HTR-8/SVneo (cell line): ENCODE measurements at places on chromosomes 4 and X.

DNA sequence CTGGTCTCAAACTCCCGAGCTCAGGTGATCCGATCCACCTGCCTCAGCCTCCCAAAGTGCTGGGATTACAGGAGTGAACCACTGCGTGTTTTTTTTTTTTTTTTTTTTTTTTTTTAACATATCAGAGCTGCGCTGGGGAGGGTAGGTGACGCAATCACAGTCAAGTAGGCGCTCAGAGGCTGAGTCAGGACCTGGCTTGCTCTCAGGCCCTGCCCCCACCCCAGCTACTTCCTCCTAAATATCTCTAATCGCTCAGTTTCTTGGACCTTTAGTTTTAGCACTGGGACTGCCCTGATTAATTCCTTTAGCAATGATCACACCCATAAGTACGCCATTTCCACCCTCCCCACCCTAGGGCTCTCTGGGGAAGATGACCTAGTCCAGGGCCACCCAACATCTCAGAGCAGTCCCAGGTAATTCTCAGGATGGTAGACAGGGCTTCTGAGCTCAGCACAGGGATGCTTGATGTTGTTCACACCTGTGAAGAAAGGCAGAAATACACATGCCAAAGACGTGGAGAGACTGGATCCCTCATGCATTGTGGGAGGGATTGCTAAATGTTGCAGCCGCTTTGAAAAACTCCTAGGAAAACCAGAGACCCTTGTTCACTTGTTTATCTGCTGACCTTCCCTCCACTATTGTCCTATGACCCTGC, 50.2 kb downstream of the DDX3X start:
- DNase-seq, result peak; percentile 63

DNA sequence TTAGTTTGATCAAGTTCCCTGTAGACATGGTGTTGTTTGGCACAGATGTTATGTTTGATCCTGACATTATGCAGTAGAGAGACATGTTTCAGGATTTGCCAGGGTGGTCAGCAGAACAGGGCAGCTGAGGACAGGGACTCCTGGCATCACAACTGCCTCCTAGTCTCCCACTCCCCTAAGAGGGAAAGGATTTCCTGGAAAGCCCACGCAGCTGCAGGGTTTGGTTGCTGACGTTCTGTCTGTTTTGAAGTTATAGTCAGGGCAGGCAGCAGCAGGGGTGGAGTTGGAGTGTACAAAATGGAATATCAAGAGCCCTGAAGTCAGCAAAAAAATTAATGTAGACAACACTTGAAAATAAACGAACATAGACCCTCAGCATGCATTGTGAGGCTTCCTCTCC, 125.4 kb downstream of the CPE start:
- DNase-seq, result no peak

DNA sequence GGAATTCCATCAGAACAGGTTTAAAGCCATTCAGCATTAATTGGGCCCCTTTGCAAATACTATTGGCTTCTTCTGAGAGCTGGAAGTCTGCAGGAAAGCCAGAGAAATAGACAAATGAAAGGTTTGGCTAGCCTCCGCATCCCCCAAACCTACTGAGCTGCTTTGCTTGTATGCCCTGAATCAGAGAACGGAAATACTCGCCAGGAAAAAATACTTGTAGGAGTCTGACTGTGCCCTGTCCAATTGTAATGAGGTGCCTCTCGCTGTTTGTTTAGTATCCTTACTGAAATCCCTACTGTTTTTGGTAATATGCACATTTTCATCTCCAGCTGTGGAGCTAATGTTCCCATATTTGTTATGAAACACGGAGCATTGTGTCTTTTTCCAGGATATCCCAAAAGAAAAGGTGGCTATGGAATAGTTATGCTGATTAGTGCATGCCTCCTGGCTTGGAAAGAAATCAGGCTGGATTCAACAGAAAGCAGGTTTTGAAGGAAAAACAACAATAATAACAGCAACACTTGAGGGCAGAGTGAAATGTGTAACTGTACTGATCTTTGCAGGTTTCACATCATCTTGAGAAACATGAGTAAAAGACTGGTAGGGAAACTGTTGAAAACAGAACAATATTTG, 50.7 kb upstream of the NLGN4X start:
- DNase-seq, result no peak

GRCh38 chr4:89109841-89110540, 1.3 kb upstream of the TIGD2 start:
- DNase-seq, result no peak

- no peak for DNase-seq
These were observed 60.4 kb downstream of the SLC10A6 start for GRCh38 chr4:86788826-86789225.

- DNase-seq, result no peak
These were observed 72.6 kb downstream of the NWD2 start for GRCh38 chr4:37317104-37317643.

- DNase-seq, result no peak
These were observed 174.8 kb downstream of the ENOX2 start for GRCh38 chrX:130728208-130728607.

DNA sequence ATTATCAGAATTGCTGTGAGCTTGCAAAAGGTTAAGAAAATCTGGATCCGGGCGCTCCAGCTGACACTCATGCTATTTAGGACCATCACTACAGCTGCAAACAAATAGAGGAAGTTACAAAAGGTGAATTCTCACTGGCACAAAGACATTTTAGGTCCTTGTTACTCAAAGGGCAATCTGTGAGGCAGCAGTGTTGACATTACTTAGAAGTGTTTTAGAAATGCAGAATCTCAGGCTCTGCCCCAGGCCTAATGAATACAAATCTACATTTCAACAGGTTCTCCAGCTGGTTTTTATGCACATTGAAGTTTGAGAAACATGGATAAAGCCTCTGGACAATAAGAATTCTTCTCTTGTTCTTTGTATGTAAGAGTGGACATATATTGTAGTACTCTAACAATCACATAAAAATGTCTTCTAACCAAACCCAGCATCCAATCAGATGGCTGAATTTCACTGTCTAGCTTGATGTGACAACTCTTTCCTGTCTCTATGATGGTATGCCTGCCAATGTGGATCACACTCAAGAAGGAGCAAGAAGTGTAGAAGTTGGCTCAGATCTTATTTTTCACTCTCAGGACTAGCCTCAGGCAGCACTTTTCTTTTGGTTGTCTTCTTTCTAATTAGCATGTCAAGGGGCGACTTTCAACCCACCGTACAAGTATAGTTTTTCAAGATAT, 18.8 kb downstream of the SLC7A11 start:
- no peak for DNase-seq

GRCh38 chrX:149131774-149132173, 373.3 kb downstream of the IDS start:
- DNase-seq, result no peak

DNA sequence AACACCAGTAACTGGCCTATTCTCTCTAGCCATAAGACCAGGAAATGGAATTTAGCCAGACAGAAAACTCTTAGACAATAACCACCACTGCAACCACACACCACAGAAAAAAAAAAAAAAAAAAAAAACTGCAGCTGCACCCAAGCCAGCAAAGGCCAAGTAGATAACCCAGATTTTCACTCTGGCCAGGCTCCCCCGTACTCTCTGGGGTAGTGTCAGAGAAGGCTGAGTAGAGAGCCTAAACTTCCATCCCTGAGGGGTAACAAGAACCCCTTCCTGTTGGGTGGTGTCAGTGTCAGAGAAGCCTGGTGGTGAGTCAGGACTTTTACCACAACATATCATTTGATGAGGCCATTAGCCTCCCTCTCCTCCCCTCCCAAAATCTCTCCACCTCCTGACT, 5.6 kb upstream of the DLG3 start:
- DNase-seq, result no peak

DNA sequence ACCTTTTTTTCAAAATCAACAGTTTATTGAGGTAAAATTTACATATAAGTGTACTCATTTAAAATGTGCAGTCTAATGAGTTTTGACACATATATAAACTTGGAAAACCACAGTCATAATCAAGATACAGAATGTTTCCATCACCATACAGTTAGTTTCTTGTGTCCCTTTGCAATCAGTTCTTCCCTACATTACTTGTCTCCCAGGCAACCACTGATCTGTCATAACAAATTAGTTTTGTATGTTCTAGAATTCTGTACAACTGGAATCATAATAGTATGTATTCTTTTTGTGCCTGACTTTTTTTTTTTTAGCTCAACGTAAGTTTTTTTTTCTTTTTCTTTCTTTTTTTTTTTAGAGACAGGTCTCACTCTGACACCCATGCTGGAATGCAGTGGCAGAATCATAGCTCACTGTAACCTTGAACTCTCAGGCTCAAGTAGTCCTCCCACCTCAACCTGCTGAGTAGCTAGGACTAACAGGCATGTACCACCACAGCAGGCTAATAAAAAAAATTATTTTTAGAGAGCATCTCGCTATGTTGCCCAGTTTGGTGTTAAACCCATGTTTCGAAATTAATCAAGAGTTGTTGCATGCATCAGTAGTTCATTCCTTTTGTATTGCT, 26.9 kb downstream of the ARFIP1 start:
- DNase-seq, result no peak
